ENCODE measurements at places on chromosomes 1 and 21. TPM values are rescaled to one million over a fixed set of nuclear protein-coding genes. Genes with fewer than 3 reads are reported as not detected.

The NMNAT2 gene
- 4.5 TPM for total RNA-seq

The SPRR2E gene
- total RNA-seq = not detected

The ATP8B2 gene
- 43.2 TPM for total RNA-seq

The MFSD2A gene
- 4.6 TPM for total RNA-seq

The GJA8 gene
- not detected for total RNA-seq

The DENND2C gene
- 2.4 TPM for total RNA-seq

The NR1I3 gene
- total RNA-seq = not detected

The SPRR1B gene
- total RNA-seq = not detected

The NPPB gene
- total RNA-seq = not detected

The ATP6V1G3 gene
- not detected for total RNA-seq

The MYOG gene
- total RNA-seq = not detected

The RRP1 gene
- total RNA-seq = 21.4 TPM

The TBX19 gene
- total RNA-seq = 1.7 TPM

The RGS1 gene
- total RNA-seq = 78.4 TPM

The LRRC8C gene
- total RNA-seq = 47.8 TPM

The TTC39A gene
- total RNA-seq = not detected

The RGS8 gene
- not detected for total RNA-seq

The C1orf226 gene
- 3.4 TPM for total RNA-seq

The LCE1F gene
- total RNA-seq = not detected

The PLD5 gene
- total RNA-seq = not detected

The PADI1 gene
- not detected for total RNA-seq

The FCRLB gene
- total RNA-seq = not detected

The MARCKSL1 gene
- total RNA-seq = 6.7 TPM

The OR2L13 gene
- total RNA-seq = not detected

The LEFTY2 gene
- 0.57 TPM for total RNA-seq

The YBEY gene
- total RNA-seq = 19.2 TPM

The ASCL5 gene
- not detected for total RNA-seq

The PUSL1 gene
- 11.7 TPM for total RNA-seq

The KPRP gene
- total RNA-seq = not detected

The GCLM gene
- total RNA-seq = 17.6 TPM

The BRINP3 gene
- total RNA-seq = not detected

The ODR4 gene
- 22.0 TPM for total RNA-seq

The FCRL1 gene
- 1.3 TPM for total RNA-seq

The OVAAL gene
- total RNA-seq = not detected

The ZNF683 gene
- not detected for total RNA-seq

The MMEL1 gene
- total RNA-seq = not detected

The INPP5B gene
- 21.4 TPM for total RNA-seq

The HTR1D gene
- not detected for total RNA-seq

The GRIK1 gene
- not detected for total RNA-seq

The KCNE1 gene
- 13.7 TPM for total RNA-seq

The RXFP4 gene
- not detected for total RNA-seq

The LDLRAD1 gene
- total RNA-seq = not detected

The CA6 gene
- not detected for total RNA-seq

The TCP10L gene
- total RNA-seq = not detected

The HES2 gene
- 0.19 TPM for total RNA-seq

The OR2T27 gene
- total RNA-seq = not detected

The HCN3 gene
- 1.1 TPM for total RNA-seq

The SCNM1 gene
- 21.5 TPM for total RNA-seq

The POU3F1 gene
- total RNA-seq = not detected

The C1orf185 gene
- not detected for total RNA-seq

The S100A8 gene
- 13.6 TPM for total RNA-seq

All from subcutaneous adipose tissue (tissue), 4 donors.